Gastroesophageal sphincter (tissue), 4 donors: ENCODE measurements at places on chromosomes 5 and 9.

DNA sequence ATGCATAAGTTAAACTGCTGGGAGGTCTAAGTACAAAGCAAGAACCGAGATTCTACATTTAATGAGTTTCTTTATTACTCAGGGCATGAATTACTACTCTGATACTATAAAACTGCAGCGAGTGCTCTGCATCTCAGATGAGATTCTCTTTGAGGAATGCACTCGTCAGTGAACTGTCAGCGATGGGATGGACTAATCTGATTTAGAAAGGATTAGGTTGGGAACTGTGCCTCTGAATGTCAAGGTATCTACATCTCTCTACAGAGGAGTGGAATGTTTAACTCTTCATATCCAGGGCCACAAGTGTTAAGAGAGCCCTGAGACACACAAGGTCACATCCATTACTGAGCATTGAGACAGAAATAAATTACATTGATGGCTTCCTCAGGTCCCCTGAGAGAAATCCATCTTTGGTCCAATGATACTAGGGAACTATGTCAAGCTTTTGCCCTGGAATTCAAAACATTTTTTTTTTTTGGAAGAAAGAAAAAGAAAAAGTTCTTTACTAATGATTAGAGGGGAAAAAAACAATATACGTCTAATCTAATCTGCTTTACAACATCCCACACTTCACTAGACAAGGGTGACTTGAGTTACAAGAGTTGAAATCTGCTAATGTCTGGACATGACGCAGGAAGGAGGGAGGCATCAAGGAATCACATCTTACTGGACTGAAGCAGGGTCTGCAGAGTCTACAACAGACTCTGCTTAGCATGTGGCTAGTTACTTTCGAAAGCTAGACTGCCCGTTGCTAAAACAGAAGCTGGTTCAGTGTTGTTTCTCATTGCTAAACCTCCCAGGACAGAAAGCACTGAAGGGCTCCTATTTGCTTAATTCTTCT, 270.0 kb upstream of the TLE4 start:
- no peak for ATAC-seq

DNA sequence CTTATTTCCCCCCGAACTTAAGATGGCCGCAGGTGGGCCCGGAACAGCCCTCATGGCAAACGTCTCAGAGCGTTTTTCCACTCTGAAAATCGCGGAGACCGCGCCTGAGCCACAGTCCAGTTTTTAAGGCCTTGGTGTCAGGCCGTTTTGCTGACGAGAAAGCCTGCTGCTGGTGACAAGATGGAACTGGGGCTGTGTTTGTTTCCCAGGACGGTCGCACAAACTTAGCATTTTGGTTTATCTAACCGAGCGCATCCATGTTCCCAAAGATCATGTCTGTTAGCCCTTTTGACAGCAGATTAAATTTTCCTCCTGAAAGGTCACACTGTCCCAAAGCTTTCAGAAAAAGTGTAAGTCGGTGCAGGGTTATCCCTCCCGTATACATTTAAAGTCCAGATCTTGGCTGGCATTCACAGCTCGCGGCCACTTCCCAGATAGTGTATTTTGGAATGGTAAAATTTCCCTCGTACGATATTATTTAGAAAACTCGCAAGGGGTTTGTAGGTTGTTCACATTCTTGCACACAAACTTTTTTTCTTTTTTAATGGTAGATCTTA, 812 bp downstream of the SREK1 start:
- ATAC-seq: peak; percentile 65

DNA sequence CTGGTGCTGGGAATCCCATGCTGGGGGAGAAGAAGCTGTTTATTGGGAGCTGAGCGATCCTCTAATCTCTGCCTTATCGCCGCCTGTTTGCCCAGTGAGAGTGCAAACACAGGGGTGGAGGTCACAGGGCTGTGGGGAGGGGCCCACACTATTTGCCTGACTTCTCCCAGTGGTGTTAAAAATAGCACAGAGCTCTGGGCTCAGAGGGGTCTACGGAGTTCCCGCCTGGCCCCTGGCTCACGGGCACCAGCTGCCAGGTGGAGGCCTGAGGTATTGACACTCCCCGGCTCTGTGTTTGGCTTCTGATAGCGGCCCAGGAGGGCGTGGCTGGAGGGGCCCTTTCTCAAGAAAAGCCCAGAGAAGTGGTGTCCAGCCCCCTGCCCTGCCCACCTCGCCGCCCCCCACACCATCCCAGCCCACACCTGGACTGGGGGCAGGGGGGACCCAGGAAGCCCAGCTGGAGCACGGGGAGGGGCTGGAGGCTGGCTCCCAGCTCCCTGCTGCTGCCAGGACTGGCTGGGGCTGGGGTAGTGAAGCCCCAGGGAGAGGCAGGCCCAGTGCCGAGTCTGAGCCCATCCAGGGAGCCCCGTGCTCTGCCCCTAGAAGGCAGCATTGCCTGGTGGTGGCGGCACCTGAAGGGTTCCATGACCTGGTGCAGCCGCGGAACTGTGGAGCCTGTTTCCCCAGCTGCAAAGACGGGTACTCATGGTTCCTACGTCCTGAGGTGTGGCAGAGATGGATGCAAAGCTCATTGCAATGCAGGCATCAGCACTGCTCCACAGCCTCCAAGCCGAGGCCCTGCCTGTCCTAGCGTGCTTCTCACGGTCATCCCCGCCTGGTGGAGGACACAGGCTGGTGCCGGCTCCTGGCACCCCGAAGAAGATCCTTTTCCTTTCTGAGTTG, 35.7 kb upstream of the EGFL7 start:
- ATAC-seq: no peak

- no peak for ATAC-seq
These were observed 2.5 kb downstream of the PRDM6 start for GRCh38 chr5:123091298-123092222.

DNA sequence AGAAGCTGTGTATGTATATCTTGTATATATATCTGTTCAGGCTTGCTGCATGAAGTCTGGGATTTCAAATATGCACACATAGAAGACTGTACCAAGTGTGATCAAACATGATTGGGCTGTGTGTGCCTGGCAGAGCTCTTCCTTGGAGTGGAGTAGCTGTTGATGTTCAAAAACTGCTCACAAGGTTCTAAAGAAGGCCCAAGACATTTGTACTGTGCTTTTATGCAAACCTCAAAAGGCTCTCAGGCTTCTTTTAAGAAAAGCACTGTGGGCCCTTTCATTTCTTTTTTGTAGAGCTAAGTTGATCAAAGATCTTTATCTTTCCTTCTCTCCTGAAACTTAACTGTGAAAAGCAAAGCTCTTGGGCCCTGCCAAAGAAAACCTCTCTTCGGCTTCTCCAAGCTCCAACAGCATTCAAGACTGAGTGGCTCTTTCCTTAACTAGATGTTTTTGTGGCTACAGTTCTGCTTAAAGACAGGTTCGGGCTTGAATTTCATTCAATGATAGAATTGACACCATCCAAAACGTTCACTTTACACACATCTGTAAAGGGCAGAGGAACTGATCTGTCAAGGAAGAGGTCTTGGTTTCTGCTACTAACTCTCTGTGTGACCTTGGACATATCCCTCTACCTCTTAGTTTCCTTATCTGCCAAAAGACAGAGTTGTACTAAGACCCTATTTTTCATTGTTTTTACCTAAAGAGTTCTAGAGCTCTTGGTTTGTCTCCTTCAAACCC, 105.8 kb upstream of the IL6ST start:
- no peak for ATAC-seq

DNA sequence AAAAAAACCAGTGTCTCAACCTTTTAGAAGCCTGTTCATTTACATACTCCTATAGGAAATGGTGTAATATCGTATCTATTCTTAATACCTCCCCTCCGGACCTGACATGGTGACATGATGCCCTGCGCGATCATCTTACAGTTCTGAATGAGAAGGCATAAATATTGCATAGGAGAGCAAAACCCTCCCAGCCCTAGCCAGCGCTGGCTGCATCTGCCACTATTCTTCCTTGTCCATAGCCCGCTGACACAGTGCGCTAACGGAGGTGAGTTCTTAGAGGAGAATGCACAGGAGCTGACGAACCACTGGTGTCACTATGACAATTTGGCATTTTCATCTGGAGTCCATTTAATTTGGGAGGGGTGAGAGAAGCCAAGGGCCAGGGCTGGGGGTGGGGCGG, 290.1 kb downstream of the EFNA5 start:
- no peak for ATAC-seq

GRCh38 chr5:171342362-171343111, 33.5 kb downstream of the TLX3 start:
- no peak for ATAC-seq

- no peak for ATAC-seq
These were observed 55.8 kb upstream of the ACTBL2 start for GRCh38 chr5:57538341-57538955.

GRCh38 chr5:43635374-43635773, 32.4 kb downstream of the NNT start:
- ATAC-seq: no peak

GRCh38 chr9:95409650-95410426, 92.3 kb upstream of the FANCC start:
- peak; percentile 64 for ATAC-seq

DNA sequence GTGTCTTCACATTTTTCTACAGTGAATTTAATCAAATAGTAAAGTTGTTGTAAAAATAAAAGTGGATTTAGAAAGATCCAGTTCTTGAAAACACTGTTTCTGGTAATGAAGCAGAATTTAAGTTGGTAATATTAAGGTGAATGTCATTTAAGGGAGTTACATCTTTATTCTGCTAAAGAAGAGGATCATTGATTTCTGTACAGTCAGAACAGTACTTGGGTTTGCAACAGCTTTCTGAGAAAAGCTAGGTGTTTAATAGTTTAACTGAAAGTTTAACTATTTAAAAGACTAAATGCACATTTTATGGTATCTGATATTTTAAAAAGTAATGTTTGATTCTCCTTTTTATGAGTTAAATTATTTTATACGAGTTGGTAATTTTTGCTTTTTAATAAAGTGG, 60.4 kb downstream of the MTAP start:
- ATAC-seq: no peak

DNA sequence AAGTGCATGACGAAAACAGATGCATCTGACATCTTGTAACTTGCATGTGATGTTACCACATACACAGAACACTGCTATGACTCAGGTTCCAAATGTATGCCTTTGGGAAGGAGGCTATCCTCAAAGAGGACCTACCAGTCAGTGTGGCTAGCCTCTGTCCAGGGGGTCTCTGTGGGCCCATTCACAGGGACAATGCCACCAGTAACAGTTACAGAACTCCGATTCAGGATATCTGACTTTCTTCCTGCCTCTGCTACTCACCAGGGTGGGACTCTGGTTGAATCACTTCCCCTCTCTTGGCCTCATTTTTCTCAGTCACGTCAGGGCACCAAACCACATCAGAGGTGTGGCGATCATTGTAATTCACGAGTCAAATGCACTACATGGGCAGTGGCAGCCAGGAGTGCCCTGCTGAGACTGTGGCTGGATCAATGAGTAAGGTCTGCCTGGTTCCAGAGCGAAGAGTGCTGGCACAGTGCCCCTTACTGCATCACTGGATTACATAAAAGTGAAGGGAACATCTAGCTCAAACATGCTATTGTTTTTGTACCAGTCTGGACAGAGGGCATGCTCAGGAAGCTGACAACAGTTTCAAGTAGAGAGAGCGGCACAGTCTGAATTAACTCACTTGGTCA, 13.2 kb downstream of the ATOX1 start:
- ATAC-seq: peak; percentile 50

- ATAC-seq: no peak
These were observed 18.4 kb upstream of the F2RL2 start for GRCh38 chr5:76641514-76642120.

GRCh38 chr5:5348135-5348534, 74.3 kb upstream of the ICE1 start:
- no peak for ATAC-seq

DNA sequence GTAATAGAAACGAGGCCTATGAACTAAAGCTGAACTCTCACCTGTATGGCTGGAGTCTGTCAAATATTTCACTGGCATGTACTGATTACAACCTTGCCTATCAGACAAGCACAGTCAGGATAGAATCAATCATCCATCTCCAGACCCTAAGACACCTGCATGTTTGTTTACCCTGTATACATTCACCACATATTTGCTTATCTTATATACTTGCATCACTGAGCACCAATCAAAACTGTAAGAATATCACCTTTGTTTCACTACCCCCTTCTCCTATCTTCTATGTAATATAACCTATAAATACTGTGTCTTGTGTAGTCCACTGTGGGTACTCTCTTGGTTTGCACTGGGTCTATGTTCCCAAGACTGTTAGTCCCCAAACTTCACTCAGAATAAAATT, 1085.7 kb downstream of the TAF11L14 start:
- ATAC-seq: no peak

DNA sequence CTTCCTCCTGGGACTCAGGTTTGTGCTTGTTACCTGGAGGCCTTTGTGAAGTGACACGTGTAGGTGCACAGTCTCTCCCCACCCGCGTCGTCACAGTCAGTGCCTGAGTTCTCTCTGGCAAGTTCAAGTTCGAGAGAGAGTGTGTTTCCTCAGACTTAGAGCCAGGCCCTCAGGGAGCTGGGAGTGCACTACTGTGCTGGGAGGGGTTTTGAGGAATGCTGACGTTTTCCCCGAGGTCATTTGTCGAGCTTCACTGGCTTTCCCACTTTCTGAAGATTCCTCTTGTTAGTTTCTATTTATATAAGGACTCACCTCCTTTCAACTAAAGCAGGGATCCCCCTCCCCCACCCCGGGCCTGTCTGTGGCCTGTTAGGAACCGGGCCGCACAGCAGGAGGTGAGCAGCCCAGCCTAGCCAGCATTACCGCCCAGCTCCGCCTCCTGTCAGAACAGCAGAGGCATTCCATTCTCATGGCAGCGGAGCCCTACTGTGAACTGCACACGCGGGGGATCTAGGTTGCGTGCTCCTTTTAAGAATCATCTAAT, 209.2 kb downstream of the DIRAS2 start:
- ATAC-seq: no peak

DNA sequence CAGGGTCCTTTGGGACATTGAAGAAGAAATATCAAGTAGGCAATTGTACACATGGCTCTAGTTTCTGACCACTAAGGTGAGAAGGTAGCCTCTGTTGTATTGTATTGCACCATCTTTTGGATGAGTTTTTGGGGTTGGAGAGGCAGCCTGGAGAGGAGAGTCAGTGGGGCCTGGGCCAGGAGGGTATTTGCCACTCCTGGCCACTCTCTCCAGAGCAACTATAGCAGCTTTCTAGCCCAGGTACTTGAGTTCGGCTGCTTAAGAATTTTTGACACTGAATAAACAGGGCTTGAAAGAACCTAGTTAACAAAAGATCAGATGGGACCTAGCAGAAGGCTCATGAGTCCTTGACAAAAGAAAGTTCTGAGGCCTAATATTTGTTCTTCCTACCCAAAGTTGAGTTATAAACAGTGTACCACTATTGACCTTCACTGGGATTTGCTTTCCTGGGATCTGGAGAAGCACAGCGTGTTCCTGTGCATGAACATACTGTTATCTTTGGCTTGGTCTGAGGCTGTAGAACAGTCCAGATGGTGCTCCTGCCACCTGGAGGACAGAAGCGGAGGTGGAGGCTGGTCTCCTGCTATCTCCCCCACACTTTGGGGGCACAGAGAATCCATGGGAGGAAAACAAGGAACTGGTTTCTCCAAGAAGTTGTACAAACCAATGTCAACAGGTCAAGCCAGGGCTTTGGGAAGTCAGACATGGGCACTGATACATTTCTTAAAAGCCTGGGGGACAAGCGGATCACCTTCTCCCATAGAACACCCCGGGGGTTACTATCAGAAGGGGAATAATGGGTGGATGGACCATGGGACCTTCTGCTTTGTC, 110.4 kb upstream of the LIFR start:
- ATAC-seq: peak; percentile 71
